ENCODE measurements at places on chromosomes 16 and 17. TPM values are rescaled to one million over a fixed set of nuclear protein-coding genes. Genes with fewer than 3 reads are reported as not detected.

The CTDNEP1 gene
- total RNA-seq = 82.0 TPM

DNA sequence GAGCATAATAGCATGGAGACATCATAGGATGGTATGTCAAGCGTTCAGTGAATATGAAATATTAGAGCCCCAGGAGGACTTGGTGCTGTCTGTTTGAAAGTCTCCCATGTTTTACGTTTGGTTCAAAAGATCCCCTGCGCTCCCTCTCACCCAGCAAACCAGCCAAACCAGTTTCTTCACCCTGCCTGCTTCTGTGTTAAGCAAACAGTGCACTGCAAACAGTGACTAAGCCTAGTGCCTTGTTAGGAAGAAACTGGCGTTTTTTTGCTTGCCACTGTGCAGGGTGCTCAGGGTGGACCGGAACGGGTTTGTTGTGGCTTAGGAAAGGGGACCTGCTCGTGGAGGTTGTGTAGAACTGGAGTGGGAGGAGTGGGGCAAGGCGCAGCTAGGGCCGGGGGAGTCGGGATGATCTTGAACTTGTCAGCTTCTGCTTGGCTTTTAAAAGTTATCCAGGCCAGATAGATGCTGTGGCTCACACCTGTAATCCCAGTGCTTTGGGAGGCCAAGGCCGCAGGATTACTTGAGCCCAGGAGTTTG is 7.7 kb downstream of the CDH1 start:
- no peak for DNase-seq

- no peak for DNase-seq
Measured at GRCh38 chr16:13510425-13511151, 409.4 kb upstream of the ERCC4 start.

DNA sequence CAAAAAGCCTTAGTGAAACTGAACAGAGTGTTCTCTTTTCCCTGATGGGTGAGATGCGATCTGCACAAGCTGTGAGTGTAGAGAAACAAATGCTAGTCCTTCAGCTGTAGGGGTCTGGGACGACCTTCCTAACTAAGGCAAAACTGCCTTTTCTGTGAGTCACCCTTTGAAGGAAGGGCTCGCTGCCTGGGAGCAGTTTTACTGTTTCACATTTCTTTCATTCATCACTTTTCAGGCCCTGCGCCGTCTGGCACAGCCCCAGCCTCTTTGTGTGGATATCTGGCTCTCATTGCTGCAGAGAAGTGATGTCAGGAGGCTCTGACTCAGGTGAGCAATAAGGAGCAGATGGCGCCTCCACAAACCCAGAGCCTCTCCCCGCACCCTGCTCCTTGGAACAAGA is 57.4 kb downstream of the HS3ST3A1 start:
- no peak for DNase-seq

- DNase-seq = peak; percentile 52
Measured at GRCh38 chr17:77914385-77915254, 43.9 kb upstream of the TNRC6C start.

The CCL13 gene
- total RNA-seq = 28.8 TPM

GRCh38 chr16:87384162-87384874 is 742 bp upstream of the FBXO31 start:
- peak; percentile 77 for DNase-seq

The TPSB2 gene
- 18.5 TPM for total RNA-seq

GRCh38 chr16:51163894-51164566 is 13.0 kb upstream of the SALL1 start:
- no peak for DNase-seq

GRCh38 chr17:52227926-52228325 is 69.4 kb upstream of the CA10 start:
- DNase-seq = no peak

DNA sequence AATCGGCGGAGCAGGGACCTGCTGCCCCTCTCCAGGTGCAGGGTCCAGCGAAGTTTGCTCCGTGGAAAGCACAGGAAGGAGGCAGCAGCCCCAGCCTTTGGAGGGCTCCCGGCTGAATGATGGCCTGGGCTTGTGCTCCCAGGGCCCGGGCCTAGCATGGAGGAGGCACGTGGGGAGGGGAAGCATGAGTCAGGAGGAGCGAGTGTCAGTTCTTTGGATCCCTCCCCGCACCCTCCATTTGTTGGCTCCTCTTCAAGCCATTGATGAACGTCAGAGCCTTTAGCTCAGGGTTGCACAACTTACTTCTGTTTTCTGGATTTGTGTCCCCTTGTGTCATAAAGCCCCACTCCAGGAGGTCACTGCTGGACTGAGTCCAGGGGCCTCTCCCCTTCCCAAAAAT is 25.8 kb downstream of the TTYH2 start:
- DNase-seq = peak; percentile 79

DNA sequence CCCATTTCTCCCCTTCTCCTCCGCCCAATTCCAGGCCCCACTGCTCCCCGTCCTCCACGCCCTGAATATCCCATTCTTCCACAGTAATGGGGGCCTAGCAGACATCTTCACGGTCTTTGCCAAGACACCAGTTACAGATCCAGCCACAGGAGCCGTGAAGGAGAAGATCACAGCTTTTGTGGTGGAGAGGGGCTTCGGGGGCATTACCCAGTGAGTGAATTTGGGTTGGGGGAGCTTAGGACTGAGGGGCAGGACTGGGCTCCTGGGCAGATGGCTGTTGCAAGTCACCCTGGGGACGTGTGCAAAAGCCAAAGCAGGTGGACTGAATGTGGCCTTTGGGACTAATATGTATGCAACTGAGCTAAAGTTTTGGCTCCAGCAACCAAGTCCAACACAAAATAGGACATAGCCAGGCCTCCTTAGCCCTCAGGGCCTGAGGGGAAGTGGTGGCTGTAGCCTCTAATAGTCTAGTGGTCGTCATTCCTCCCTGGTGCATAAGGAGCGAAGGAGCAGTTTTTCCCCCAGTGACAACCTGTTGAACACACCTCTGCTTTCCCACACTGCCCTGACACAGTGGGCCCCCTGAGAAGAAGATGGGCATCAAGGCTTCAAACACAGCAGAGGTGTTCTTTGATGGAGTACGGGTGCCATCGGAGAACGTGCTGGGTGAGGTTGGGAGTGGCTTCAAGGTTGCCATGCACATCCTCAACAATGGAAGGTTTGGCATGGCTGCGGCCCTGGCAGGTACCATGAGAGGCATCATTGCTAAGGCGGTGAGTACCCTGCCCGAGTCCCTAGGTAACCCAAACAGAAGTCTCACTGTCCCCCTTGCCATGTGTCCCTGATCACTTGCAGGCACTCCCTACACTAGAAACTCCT is 2.6 kb downstream of the ACADVL start:
- DNase-seq = no peak

The KARS1 gene
- total RNA-seq = 61.1 TPM

DNA sequence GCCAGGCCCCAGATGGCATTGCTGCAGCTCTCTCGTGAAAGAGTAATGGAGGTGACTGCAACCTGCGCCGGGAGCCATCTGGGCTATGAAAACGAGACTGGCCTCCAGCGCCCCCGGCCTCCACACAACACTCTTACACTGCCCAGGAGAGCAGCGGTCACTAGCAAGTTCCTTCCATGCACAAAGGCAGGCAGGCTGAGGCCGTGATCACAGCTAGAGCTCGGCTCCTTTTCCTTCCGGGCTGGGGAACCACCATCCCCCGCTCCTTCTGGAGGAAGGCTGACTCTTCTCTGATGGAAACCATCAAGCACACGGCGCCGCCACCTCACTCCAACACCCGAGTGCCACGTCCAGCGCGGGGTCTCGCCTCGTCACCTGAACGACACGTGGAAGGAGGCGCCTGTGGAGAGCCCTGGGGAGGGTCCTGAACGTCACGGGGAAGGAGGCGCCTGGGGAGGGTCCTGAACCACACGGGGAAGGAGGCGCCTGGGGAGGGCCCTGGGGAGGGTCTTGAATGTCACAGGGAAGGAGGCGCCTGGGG is 61.9 kb downstream of the KLHDC4 start:
- DNase-seq = no peak

The PRDM7 gene
- not detected for total RNA-seq

DNA sequence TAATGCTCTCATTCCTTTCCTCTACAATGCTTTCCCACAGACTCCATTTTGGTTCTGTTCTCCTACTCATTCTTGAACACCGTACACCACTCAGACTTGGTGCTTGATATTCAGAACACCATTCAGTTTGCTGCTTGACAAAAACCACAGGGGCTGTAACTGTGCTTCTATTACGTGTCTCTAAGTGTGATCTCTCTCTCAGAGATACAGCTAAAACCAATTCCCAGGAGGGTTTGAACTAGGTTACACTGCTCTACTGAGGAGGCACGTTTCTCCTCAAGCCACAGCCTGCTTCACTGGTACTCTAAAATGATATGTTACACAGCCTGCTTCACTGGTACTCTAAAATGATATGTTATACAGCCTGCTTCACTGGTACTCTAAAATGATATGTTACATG is 175.7 kb downstream of the CEP112 start:
- no peak for DNase-seq

DNA sequence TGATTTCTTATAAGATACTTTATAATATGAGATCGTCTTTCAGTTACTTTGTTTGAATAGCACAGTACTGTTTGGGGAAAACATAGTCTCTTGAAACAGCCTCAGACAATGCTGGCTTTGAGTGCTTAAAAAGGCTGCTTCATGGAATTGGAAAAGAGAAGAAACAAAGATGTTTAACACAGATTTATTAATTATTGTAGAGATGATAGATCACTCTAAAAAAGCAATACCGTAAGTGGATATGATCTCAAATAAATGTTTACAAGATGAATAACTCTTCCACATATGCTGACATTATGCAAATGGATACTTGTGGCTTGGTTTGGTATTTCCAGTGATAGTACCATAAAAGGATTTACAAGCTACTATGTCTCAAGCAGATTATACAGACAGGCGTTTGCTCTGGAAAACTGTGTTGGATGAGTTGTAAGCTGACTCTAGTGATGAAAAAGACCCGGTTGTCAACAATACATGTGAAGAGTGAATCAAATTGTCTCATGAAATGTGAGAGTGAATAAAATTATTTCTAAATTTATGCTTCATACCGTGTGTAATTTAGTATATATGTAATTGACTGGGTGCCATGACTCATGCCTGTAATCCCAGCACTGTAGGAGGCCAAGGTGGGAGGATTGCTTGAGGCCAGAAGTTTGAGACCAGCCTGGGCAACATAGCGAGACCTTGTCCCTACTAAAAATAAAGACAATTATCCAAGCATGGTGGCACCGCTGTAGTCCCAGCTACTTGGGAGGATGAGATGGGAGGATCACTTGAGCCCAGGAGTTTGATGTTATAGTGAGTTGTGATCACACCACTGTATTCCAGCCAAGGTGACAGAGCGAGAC is 105.4 kb downstream of the FTO start:
- no peak for DNase-seq

GRCh38 chr17:47844814-47845715 is 4.0 kb upstream of the SCRN2 start:
- DNase-seq = no peak

The YBX2 gene
- total RNA-seq = 2.1 TPM

- DNase-seq = no peak
Measured at GRCh38 chr16:54484700-54485099, 198.1 kb upstream of the IRX3 start.

- no peak for DNase-seq
Measured at GRCh38 chr17:47895347-47895855, 635 bp upstream of the SP2 start.

- DNase-seq = no peak
Measured at GRCh38 chr17:78727057-78727456, 55.0 kb downstream of the CYTH1 start.

- DNase-seq = no peak
Measured at GRCh38 chr16:77834635-77835540, 46.5 kb downstream of the VAT1L start.

The NPIPA2 gene
- 9.8 TPM for total RNA-seq

DNA sequence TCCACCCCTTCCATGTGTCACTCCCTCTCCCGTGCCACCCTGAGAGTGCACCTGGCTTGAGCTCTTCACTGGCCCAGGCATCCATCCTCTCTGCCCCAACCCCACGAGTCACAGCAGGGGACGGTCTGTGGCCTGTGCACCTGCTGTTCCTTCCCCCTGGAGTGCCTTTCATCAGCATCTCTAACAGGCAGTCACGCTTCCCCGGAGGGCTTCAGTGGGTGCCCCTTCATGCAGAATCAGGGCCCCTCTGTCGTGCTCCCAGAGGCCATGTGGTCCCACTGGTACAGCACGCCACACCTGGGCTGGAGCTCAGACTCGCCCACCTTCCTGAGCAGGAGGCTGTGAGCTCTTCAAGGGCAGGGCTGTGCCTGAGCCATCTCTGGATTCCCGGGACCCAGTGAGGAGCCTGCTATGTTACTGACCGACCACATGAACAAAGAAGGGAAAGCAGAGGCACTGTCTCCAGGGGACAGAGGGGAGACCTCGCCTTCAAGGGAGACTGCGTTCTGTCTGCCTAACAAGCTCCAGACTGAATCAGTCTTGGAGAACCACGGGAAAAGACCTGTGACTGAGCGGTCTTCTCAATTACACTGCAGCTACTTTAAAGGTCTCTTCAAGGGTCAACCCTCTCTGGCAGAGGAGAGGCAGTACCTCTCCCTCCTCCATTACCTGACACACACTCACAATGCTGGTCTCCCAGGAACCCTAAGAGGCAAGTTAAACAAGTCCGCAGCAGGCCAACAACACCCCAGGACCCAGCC is 78.8 kb upstream of the DOC2B start:
- peak; percentile 31 for DNase-seq

- no peak for DNase-seq
Measured at GRCh38 chr17:56737421-56738161, 96.1 kb downstream of the C17orf67 start.

The PIMREG gene
- not detected for total RNA-seq

The KRTAP2-2 gene
- total RNA-seq = not detected

- no peak for DNase-seq
Measured at GRCh38 chr16:26071101-26071866, 379.5 kb downstream of the HS3ST4 start.

GRCh38 chr17:2055292-2056205 is 646 bp downstream of the HIC1 start:
- no peak for DNase-seq

DNA sequence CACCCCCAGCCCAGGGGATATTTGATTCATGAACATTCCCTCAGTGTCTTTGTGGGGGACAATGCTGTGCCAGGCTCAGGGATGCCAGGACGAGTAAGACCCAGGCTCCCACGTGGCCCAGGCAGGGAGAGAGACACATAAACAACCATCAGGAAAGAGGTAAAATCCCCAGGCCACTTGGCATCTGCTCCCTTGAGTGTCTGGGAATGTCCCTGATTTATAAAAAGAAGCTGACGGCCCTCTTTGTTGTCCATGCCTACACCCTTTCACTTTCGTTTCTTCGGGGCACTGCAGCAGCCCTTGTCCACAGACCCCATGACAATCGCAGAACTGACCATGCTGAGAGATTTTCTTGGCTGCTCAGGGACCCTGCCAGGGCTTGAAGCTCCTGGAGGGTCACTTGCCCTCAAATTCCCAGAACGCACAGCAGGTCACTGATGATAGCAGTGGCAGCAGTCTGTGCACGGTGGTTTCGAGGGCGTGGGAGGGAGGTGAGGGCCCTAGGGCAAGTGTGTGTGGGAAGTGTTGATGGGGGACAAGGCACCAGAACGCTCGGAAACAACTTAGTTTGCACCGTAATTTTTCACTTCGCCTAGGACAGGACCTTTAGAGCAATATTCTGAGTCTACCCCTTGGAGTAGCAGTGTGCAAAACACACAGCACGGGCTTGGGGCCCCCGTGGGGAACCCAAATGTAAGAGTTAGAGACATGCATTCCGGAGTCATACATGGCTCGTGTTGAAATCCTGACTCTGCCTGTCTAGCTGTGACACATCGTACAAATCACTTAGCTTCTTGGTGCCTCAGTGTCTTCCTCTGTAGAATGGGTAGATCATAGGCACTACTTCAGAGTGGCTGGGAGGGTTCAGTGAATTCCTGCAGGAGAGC is 4.7 kb downstream of the NOD2 start:
- no peak for DNase-seq

- DNase-seq = no peak
Measured at GRCh38 chr16:22946433-22946832, 132.5 kb downstream of the HS3ST2 start.

- DNase-seq = no peak
Measured at GRCh38 chr16:1815461-1815860, 11.2 kb downstream of the HAGH start.
